ENCODE measurements at places on chromosomes 13 and 19. TPM values are rescaled to one million over a fixed set of nuclear protein-coding genes. Genes with fewer than 3 reads are reported as not detected.

- DNase-seq: no peak
Observed at GRCh38 chr13:53198017-53198416, 169.4 kb downstream of the OLFM4 start.

- no peak for DNase-seq
Observed at GRCh38 chr13:114062754-114063153, 69.7 kb downstream of the RASA3 start.

DNA sequence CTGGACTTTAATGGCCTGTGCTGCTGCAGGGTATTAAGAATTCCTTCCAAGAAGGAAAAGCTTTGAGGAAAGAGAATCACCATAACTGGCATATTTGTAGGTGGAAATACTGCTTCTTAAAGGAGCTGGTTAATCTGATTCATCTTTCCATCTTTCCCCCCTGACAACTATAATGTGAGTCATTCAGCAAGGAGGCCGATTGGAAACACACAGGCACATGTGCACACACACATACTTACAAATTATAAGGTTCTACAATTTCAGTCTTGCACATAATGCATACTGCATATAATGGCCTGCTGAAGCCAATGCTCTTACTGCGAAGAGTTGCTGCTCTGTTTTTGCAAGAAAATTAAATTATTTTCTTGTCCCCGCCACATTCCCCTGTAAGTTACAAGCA, 78.8 kb upstream of the TPP2 start:
- DNase-seq: no peak

DNA sequence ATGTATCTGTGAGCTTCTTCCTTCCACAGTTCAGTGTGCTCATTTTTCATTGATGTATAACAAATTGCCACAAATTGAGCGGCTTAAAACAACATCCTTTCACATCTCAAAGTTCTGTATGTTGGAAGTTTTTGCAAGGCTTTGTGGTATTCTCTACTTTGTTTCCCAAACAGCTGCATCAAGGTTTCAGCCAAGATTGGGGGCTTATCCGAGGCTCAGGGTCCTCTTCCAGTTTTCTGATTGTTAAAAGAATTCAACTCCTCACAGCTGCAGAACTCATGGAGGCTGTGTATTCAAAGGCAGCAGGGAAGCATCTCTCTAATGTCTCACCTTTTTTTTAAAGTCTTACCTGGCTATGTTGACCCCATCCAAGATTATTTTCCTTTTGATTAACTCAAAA, 1369.8 kb downstream of the PCDH9 start:
- DNase-seq: no peak

GRCh38 chr13:30725326-30726085, 9.8 kb upstream of the ALOX5AP start:
- no peak for DNase-seq

- DNase-seq: no peak
Observed at GRCh38 chr13:44768239-44768638, 192.1 kb upstream of the TSC22D1 start.

- DNase-seq: no peak
Observed at GRCh38 chr13:37385248-37385647, 213.3 kb downstream of the POSTN start.

DNA sequence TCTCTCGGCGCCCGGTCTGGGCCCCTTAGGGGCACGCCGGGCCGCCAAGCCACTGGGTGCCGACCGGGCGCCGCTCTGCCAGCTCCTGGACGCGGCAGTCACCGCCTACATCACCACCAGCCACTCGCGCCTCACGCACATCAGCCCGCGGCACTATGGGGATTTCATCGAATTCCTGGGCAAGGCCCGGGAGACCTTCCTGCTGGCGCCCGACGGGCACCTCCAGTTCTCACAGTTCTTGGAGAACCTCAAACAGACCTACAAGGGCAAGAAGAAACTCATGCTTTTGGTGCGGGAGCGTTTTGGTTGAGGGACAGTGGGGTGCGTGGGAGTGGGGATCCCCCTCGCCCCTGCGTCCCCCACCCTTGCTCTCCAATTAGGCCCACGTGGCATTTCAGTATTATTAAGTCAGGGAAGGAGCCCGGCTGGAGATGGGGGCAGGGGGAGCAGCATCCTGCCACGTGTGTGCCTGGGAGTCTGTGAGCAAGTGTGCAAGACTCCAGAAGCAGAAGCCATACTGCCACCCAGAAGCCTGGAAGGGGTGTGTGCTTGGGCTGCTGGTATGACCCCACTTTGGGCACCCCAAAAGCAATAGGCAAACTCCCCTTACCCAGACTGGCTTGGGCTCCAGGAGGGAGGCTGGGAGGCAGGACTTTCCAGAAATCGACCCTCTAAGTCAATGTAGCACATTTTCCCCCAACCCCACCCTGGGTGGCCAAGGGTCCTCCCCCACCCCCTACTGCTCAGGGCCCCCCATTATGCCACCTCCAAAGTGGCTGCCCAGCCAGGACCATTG, 35.7 kb downstream of the ZSWIM4 start:
- no peak for DNase-seq

DNA sequence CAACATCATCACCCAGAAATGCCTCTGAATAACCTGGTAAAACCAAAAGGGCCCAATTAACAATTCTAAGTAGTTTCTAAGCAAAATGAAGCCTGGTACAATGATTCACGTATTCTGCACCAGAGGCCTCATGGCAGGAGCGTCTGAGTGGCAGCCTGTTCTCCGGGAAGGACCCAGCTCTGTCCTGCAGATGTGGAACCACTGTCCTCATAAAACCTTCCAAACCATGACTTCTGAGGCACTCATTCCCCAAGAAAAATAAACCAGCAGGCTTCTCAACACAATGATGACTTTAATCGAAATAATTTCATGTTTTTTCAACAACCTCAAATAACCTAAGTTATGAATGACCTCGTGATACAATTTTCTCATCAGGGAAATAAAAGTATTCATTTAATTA, 89.9 kb downstream of the STK24 start:
- no peak for DNase-seq

Gene NCR1
- polyA plus RNA-seq: not detected

Gene CEACAM19
- polyA plus RNA-seq: 17.4 TPM

Gene ZNF574
- polyA plus RNA-seq: 4.5 TPM

Gene KCTD15
- 0.67 TPM for polyA plus RNA-seq

Measured in small intestine (tissue), 16 donors.